Activated naive CD4-positive, alpha-beta T cell treated with anti-CD3 and anti-CD28 coated beads for 36 hours (primary cell): ENCODE measurements at places on chromosomes 6 and 20. TPM values are rescaled to one million over a fixed set of nuclear protein-coding genes. Genes with fewer than 3 reads are reported as not detected.

The HLA-DPA1 gene
- 12.1 TPM for total RNA-seq

The MEP1A gene
- not detected for total RNA-seq

The PET117 gene
- total RNA-seq = 17.9 TPM

The PI16 gene
- 0.24 TPM for total RNA-seq

The GJA10 gene
- not detected for total RNA-seq

The LY6G6F gene
- total RNA-seq = not detected

The LGSN gene
- not detected for total RNA-seq

The THBS2 gene
- total RNA-seq = not detected

The TAPBP gene
- total RNA-seq = 184 TPM

The KCNK15 gene
- 1.0 TPM for total RNA-seq

The NFATC2 gene
- total RNA-seq = 17.4 TPM

The OTOR gene
- total RNA-seq = not detected

The TP53TG5 gene
- total RNA-seq = 1.0 TPM

The ZNF391 gene
- 3.1 TPM for total RNA-seq

The BAK1 gene
- total RNA-seq = 38.3 TPM

The NOX3 gene
- not detected for total RNA-seq

The MUCL3 gene
- not detected for total RNA-seq

The TLDC2 gene
- not detected for total RNA-seq

The BTNL2 gene
- total RNA-seq = not detected

The L3MBTL1 gene
- 4.7 TPM for total RNA-seq

The OPRM1 gene
- not detected for total RNA-seq
